Stimulated activated CD4-positive, alpha-beta T cell treated with anti-CD3 and anti-CD28 coated beads, Interleukin-12 subunit alpha, Interleukin-12 subunit beta, amount 100 ng/mL, for 24 hours (primary cell): ENCODE measurements at places on chromosomes 3 and 15.

- no peak for DNase-seq
Measured at GRCh38 chr15:92166751-92167405, 226.8 kb upstream of the ST8SIA2 start.

DNA sequence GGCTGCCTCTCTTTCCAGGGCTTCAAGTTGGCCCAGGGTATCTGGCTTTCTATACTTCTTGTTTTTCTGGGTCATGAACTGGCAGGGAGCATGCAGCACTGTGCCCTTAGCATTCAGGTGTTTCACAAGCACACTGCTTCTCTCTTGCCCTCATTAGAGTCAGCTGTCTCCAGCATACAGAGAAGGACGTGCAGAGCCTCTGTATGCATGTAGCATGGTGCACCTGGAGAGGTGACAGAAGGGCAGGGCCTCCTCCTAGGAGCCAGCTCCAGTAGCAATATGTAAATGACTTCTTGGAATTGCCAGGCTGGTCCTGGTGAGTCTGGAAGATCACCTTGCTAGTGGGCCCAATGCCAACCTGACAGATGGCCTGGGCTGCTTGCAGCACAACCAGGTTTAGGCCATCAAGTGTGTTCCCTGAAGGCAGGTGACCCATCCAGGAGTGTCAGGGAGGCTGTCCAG, 44.8 kb upstream of the ATP2C1 start:
- DNase-seq: no peak

GRCh38 chr3:30614943-30615342, 8.5 kb downstream of the TGFBR2 start:
- no peak for DNase-seq

GRCh38 chr3:120163026-120163425, 68.8 kb upstream of the GSK3B start:
- no peak for DNase-seq

- no peak for DNase-seq
Measured at GRCh38 chr3:55718074-55718473, 231.0 kb upstream of the WNT5A start.

- no peak for DNase-seq
Measured at GRCh38 chr3:16396202-16396601, 117.3 kb downstream of the RFTN1 start.

- no peak for DNase-seq
Measured at GRCh38 chr15:68676926-68677325, 98.1 kb downstream of the CORO2B start.

DNA sequence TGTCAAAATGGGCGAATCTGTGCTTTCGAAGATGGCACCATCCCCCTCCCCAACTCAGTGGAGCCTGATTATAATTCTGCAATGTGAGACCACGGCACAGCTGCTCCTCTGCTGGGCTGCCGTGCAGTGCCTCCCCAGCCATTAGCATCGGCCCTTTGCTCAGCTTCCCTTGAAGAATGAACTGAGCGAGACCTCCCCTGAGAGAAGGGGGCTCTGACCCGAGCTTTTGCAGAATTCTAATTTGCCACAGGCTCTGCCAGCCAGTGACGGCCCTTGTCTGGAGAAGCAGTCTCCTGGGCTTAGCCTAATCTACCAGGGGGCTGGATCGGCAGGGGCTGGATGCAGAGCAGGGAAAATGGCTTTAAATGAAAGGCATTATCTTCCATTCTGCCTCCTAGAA, 57.2 kb downstream of the GLDN start:
- no peak for DNase-seq

DNA sequence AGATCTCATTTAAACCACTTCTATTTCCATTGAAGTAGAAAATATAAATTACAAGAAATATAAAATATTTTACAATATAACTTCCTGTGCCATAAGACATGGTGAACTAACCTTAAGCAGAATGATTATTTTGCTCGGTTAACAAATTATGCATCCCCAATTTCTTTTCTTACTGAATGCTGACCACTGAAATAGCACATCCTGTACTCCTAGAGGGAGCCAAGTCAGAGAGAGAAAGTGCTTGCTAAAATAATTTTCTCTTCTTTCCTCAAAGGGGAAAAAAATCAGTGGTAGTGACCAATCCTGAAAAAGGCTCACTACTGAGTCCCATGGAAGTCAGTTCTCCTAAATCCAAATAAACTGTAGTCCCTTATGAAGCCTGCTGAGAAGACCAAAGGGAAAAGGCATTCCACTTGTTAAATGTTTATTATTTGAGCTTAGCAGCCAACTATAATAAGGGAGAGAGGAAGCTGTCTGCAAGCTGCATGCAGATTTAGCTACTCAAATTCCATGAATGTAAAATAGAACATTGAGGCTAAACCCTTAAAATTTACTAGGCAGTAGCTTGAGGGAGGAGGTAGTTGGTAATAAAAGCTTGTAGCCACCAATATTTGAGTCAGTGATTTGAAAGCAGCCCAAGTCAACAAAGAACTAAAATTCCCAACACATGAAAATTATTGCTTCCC, 33.1 kb downstream of the CEP152 start:
- DNase-seq: no peak

DNA sequence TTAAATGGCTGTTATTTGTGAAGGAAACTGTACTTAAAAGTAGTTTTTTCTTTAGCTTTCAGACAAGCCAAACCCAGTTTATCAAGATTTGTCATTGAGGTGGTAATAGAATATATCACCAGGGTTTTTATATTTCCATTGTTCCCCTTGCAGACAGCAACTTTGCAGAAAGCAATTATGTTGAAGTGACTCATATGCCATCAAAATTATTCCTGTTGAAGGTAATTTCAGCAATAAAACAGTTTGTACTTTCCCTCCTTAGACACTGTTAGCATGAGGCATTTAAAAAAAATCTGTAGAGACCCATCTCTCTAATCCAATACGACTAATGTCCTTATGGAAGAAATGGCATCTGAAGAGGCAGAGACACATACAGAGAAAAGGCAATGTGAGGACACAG, 219.0 kb downstream of the NFKBIZ start:
- DNase-seq: no peak

GRCh38 chr3:117512975-117513374, 803.4 kb downstream of the TUSC7 start:
- no peak for DNase-seq

- no peak for DNase-seq
Measured at GRCh38 chr15:63133786-63134185, 12.1 kb downstream of the LACTB start.

GRCh38 chr15:72368899-72369298, 6.9 kb downstream of the HEXA start:
- no peak for DNase-seq

- no peak for DNase-seq
Measured at GRCh38 chr3:110755345-110755744, 316.3 kb upstream of the NECTIN3 start.

- DNase-seq: no peak
Measured at GRCh38 chr15:82698711-82699345, 10.8 kb downstream of the AP3B2 start.

- no peak for DNase-seq
Measured at GRCh38 chr15:29037997-29038705, 152.4 kb downstream of the APBA2 start.

DNA sequence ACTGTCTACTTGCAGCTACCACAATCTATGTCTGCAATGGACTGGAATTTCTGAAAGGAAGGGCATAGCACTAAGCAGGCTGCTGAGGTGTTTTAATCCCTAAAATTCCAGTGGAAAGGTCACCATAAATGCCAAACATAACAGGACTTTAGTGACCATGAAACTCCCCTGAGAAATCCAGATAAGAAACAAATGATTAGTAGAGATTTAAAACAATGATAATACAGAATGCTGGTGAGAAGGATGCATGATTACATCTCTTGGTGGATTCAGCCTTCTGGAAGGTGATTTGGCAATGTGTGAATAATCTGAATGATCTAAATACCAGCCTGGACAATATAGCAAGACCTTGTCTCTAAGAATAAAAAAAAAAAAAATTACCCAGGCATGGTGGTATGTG, 475.0 kb upstream of the CBLB start:
- no peak for DNase-seq

GRCh38 chr15:37084602-37085001, 15.7 kb downstream of the MEIS2 start:
- DNase-seq: no peak

GRCh38 chr15:92942706-92943105, 42.6 kb downstream of the CHD2 start:
- DNase-seq: no peak

DNA sequence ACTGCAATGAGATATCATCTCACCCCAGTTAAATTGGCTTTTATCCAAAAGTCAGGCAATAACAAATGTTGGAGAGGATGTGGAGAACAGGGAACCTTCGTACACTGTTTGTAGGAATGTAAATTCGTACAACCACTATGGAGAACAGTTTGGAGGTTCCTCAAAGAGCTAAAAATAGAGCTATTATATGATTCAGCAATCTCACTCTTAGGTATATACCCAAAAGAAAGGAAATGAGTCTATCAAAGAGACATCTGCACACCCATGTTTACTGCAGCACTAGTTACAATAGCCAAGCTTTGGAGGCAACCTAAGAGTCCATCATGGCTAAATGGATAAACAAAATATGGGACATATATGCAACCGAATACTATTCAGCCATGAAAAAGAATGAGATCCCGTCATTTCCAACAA, 68.0 kb upstream of the HES1 start:
- no peak for DNase-seq

DNA sequence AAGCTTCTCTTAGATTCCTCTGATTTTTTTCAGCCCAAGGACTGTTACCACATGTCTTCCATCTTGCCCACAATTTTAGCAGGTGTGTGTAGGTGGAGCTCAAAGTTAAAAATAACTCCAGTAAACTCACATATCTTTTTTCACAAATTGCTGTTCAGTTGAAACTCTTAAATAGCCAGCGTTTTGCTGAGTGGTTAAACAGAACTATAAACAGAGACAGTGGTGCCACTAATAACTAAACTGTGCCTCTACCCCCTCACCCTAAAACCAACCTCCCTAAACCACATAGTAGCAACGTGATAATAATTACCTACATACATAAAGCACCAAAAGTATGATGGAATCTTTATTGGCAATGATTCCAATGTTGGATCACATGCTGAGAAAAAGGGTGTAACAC, 525.1 kb downstream of the PDCD6IP start:
- no peak for DNase-seq

- no peak for DNase-seq
Measured at GRCh38 chr3:131370935-131371687, 10.5 kb upstream of the NUDT16 start.

- no peak for DNase-seq
Measured at GRCh38 chr3:34150992-34151391, 352.6 kb downstream of the PDCD6IP start.
